ENCODE measurements at places on chromosomes 2 and 18.

DNA sequence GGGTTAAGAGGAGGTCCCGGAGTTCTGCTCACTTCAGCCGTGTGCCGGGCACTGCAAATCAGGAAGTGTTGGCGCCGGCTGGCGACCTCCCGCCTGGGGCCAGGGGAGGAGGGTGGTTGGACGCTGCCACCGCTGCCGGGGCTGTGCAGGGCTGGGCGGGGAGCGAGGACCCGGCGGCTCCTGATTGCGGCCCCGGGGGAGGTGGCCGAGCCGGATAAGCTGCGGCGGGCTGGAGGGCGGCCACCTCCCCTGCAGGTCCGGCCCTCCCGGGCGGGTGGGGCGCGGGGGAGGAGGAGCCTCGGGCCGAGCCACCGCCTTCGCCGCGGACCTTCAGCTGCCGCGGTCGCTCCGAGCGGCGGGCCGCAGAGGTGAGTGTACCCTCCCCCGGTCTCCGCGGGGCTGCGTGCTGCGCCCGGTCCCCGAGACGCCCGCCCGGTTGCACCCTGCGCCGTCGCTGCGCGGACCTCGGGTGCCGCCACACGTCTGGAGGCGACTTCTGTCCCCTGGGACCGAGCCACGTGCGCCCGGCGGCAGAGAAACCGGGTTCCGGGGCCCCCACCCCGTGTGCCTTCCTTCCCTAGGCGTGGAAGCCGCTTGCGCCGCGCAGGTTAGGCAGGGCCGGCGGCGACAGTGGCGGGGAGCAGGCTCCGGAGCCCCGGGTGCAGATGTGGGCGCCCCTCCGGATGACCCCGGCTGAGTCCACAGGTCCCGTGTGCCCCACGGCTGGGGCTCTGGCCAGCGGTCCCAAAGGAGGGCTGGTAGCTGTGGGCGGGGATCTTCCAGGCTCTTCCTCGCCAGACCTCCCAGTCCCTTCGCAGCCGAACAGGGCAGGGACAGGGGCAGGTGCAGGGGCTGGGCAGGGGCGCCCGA, at the start of gene STEAP3:
Gene STEAP3, plus strand, starts transcription at position 314 of the 870 bp plus-strand sequence. CDS start 7,179 bp downstream, outside the sequence.
- DNase-seq = peak; percentile 95

DNA sequence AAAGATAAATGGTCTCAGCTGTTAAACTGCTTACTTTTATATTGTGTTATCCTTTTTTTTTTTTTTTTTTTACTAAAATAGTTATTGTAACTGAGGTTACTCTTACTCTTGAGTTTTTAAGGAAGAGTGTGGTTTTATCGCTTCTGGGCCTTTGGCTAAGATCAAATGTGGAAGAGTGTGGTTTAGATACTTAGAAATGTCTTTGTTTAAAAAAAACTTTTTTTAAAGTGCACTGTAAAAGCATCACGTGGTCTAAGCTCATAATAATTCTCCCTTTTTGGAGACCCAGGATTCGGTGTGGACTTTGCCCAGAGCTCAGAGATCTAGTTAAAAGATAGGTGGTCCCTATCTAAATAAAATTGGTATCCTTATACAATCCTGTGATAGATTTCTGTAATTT, 11.9 kb upstream of the OXER1 start:
- no peak for DNase-seq

- no peak for DNase-seq
These were observed 441.0 kb downstream of the CPS1 start for GRCh38 chr2:210997373-210997772.

DNA sequence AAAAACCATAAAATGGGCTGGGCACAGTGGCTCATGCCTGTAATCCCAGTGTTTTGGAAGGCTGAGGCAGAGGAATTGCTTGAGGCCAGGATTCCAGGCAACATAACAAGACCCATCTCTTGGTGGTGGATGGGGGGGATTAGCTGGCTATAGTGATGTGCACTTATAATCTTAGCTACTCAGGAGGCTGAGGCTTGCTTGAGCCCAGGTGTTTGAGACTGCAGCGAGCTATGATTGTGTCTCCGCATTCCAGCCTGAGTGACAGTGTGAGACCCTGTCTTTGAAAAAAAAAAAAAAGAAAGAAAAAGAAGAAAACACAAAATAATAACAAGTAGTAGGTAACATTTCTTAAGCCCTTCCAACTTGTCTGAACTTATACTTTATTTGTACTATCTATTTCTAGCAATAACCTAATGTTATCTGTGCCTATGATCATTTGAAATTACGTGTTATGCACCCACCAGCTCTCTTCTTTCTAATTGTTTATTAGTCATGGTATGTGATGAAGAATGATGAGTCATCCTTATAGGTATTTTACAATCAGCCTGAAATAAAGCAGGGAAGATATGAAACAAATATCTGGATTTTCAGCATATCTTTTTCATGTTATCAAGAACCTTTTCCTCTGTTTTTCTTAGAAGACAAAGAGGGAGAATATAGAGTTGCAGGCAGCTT, 129.3 kb upstream of the UNC80 start:
- DNase-seq = no peak

DNA sequence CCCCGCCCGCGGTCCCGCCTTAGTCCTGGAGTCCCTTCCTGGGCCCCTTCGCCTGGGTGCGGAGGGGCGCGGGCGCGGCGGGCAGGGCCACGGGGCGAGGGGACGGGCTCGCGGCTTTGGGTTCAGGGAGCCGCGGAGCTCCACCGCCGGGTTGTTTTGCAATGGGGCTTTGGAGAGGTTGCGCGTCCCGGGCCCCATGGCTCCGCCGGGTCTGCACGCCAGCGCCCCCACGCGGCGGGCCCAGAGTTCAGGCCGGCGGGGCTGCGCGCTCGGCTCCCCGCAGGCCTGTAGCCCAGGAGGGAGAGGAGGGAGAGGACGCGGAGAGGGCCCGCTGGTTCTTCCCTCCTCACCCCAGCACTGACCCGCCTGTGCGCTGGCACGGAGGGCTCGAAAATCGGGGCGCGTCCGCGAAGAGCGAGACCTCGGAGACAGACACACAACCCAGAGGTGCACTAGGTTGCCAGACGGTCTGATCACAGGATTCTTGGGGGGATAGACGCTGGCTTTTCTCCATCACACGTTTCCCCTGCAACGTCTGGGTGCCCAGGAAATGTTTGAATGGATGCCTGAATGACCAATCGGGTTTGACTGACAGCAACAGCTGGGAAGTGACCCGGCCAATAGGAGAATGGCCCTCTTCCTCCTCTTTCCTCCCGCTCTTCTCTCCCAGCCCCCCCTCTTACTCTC, 4.9 kb upstream of the SIX2 start:
- peak; percentile 58 for DNase-seq

DNA sequence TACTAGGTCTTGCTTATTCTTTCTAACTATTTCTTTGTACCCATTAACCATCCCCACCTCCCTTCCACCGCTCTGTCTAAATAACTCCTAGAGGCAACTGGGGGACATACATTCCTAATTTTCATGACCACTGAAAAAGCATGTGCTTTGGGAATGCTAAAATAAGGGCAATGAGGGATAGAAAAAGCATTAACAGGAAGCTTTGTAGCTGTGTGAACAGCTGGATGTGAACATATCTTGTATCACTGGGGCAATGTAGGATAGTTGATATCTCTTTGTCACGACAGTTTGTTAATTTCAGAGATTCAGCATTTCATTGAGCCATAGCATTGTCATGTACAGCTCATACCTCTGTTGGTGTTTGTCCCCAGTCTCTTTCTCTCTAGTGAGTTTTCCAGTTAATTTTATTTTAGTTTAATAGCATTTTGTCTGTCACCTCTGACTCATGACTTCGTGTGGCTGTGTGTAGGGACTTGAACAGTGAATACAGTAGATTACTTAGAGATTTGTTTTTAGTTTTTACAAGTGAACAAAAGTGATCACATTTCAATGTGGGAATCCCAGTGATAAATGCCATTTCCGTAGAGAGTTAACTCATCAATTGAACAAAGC, 230.3 kb upstream of the NRP2 start:
- DNase-seq = no peak

- no peak for DNase-seq
These were observed 32.4 kb downstream of the NDUFAF7 start for GRCh38 chr2:37263839-37264238.

GRCh38 chr2:3427272-3427671, 47.8 kb downstream of the TRAPPC12 start:
- no peak for DNase-seq

DNA sequence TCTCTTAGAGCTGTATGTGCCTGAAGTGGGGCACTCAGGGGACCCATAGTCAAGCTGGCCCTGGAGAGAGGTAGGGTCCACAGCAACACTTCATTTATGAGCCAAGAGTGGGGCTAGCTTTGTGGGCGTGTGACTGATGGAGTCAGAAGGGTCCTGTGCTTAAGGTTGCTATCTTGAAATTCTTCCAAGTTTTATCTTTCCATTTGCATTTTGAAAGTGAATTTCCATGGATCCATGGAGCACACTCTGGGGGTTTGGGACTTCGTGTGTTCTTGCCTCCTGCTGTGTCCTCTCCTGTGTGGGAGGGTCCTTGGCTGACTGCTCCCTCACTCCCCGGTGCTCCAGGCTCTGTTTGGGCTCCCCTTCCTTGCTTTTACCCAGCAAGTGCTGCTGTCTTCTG, 50.8 kb downstream of the FHOD3 start:
- no peak for DNase-seq

DNA sequence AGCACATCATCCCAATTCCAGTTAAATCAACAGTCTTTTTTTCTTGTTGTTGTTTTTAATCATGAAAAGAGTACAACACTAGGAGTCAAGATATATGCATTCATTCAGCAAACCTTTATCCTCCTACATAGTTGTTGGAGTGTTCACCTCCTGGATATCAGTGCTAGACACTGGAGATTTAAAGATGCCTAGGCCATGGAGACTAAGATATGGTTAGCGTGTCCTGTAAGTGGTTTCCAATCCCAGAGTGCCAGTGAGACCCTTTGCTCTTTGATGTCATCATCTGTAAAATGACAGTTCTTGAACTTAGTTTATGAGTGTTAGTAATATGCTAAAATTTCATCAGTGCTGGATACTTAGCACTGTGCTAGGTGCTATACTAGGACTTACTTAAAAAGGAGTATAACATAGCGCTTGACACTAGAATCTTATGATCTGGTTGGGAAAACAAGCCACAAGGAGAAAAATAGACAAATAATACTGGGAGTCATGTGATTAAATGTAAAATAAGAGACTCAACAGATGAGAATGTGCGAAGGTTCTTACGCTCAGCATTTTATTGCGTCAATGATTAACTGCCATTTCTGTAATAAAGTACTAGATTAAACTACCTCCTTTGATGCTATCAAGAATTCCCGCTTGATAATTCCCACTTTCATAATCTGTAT, 31.5 kb downstream of the BABAM2 start:
- DNase-seq = no peak

DNA sequence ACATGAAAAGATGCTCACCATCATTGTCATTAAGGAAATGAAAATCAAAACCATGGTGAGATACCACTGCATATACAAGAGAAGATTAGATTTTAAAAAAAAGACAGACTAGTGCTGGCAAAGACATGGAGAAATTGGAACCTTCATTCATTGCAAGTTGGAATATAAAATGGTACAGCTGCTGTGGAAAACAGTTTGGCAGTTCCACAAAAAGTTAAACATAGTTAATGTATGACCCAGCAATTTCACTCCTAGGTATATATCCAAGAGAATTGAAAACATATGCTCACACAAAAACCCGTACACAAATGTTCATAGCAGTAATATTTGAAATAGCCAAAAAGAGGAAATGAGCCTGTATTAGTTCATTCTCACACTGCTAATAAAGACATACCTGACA, 33.7 kb upstream of the MBOAT2 start:
- DNase-seq = no peak

DNA sequence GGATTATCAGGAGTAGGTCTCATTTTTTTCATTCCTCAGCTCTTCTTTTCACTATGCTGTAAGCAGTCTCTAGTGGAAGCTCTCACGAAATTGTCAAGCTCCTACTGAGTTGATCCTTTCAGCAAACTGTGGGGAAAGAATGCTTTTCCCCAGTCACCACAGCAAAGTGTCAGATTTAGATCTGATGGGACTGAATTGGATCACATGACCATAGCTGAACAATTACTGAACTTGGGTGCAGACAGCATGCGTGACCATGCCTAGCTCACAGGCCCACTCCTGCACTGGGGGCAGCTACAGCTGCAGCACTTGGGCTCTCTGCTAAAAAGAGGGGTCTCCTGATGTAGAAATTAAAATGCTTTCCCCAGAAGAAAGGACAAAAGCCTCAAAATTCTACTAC, 3.1 kb downstream of the ARHGAP15 start:
- DNase-seq = peak; percentile 32

DNA sequence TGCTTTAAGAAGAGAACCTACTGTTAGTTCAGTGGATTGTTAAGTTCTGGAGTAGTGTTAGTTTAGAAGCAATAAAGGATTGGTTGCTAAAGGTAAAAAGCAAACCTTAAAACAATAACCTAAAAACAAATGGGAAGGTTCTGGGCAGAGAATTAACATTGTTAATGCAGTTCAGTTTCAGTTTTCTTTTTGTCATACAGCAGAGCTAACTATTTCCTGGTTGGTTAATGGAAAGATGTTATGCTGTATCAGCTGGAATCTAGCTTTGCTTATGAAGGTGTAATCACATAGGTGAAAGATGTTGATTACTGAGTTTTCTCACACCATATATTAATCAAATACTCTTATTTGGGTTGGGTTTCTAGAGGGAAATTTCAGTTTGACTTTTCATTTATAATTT, 23.8 kb downstream of the SMAD4 start:
- DNase-seq = no peak

DNA sequence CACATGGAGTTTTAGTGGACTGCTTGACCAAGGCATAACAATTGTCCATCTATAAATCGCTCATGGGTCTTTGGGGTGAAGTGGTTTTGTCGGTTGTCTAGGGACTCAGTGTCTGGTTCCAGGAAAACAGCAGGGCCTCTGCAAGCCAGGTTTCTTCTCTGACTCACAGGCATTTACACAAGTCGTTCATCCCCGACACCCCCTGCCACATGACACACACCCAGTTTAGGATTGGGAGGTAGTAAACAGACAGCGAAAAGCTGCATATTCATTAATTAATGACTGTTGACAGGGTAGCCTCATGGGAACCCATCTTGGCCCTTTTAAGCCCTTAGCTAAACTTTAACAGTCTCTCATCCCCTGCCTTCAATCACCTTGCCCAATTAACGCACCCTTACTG, 194.8 kb upstream of the ACVR2A start:
- DNase-seq = no peak

DNA sequence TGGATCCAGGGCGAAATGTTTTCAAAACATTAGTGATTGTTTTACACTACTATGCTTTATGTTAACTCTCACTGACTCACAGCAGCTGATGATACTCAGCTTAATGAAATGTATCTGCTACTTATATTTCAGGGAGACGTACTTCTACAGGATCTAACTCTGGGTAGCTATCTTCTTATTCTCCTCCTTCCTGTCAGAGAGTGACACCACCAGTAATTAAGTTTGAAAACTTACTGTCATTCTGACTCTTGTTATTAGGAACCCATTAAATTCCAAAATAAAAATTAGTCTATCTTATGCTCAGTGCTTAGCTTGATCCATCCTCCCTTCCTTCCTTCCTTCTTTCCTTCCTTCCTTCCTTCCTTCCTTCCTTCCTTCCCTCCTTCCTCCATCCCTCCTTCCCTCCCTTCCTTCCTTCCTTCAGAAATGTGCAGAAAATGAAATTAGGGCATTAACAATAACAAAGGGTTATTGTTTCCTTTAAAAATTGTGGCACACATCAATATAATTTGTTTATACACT, 441.1 kb downstream of the MEIS1 start:
- DNase-seq = no peak
